ENCODE measurements at places on chromosomes 4 and X. TPM values are rescaled to one million over a fixed set of nuclear protein-coding genes. Genes with fewer than 3 reads are reported as not detected.

The SLC49A3 gene
- 0.08 TPM for total RNA-seq

The PNMA3 gene
- 0.14 TPM for total RNA-seq

The SLC9A7 gene
- 7.9 TPM for total RNA-seq

The KCNE5 gene
- total RNA-seq, result 0.09 TPM

The SLC7A11 gene
- total RNA-seq, result 17.3 TPM

The MAGEC2 gene
- not detected for total RNA-seq

The PAGE5 gene
- total RNA-seq, result not detected

The CXorf51A gene
- total RNA-seq, result not detected

The RBMXL3 gene
- not detected for total RNA-seq

The TCEAL2 gene
- not detected for total RNA-seq

The PDGFRA gene
- 1.1 TPM for total RNA-seq

The NAP1L2 gene
- total RNA-seq, result 0.88 TPM

The CCSER1 gene
- total RNA-seq, result not detected

The UGT2B11 gene
- 0.21 TPM for total RNA-seq

The ATOH1 gene
- not detected for total RNA-seq

The MAGEA10 gene
- 0.07 TPM for total RNA-seq

The USP27X gene
- 4.1 TPM for total RNA-seq

The ELK1 gene
- 38.7 TPM for total RNA-seq

The P2RY8 gene
- total RNA-seq, result not detected

The RNF128 gene
- total RNA-seq, result not detected

The SSX2B gene
- total RNA-seq, result not detected

The CPXCR1 gene
- total RNA-seq, result not detected

The SCML2 gene
- total RNA-seq, result 6.6 TPM

The NUDT10 gene
- total RNA-seq, result 0.98 TPM

The GDPD2 gene
- not detected for total RNA-seq

The SLC10A6 gene
- not detected for total RNA-seq

The ETDB gene
- total RNA-seq, result not detected

The PRDM8 gene
- total RNA-seq, result 0.27 TPM

The ATP1B4 gene
- not detected for total RNA-seq

The GAGE2A gene
- not detected for total RNA-seq

The TRAM1L1 gene
- 0.40 TPM for total RNA-seq

The NEIL3 gene
- total RNA-seq, result 8.7 TPM

The RHOH gene
- total RNA-seq, result not detected

The DSPP gene
- not detected for total RNA-seq

The DCAF8L2 gene
- not detected for total RNA-seq

The CNKSR2 gene
- 2.6 TPM for total RNA-seq

The VSIG1 gene
- total RNA-seq, result 0.26 TPM

The SH3TC1 gene
- total RNA-seq, result 18.9 TPM

The CNOT6L gene
- total RNA-seq, result 9.8 TPM

The CXorf58 gene
- total RNA-seq, result 0.19 TPM

The BEX2 gene
- 10.2 TPM for total RNA-seq

The FDCSP gene
- total RNA-seq, result not detected

The NRK gene
- total RNA-seq, result not detected

The HSD17B13 gene
- total RNA-seq, result 0.07 TPM

The GPRIN3 gene
- total RNA-seq, result 4.0 TPM

The HSFX2 gene
- 0.29 TPM for total RNA-seq

The ENPP6 gene
- total RNA-seq, result not detected

The TSPAN7 gene
- total RNA-seq, result 2.8 TPM

The L1CAM gene
- 20.3 TPM for total RNA-seq

The C4orf50 gene
- total RNA-seq, result not detected

The SLC10A4 gene
- total RNA-seq, result 7.4 TPM

The FGFBP2 gene
- 0.13 TPM for total RNA-seq

The PDZD11 gene
- 91.9 TPM for total RNA-seq

The FMR1NB gene
- total RNA-seq, result not detected

All from A549 treated with GW870086 at 1 μM for 4 hours (cell line).